GM12864 (cell line): ENCODE measurements at places on chromosomes 1 and 21.

DNA sequence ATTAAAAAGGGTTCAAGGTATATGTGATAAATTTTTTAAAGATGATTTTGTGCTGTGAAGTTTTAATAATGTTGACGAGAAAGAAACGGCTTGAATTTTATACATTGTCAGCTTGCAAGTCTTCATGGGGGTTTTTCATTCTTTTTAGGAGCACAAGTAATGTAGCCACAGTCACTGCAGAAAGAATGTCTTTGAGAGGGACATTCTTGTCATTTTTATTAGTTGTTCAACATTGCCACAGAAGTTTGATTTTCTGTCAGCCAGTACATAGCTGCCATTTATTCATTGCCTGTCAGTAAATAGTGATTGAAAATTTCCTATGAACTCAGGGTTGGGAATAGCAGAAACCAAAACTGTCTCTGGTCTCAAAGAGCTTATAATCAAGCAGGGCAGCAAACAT, 156.3 kb downstream of the DHRS3 start:
- no peak for DNase-seq

GRCh38 chr1:28516518-28516956, 10.7 kb downstream of the RCC1 start:
- DNase-seq = no peak

- no peak for DNase-seq
Measured at GRCh38 chr21:42554251-42554961, 40.8 kb downstream of the SLC37A1 start.

DNA sequence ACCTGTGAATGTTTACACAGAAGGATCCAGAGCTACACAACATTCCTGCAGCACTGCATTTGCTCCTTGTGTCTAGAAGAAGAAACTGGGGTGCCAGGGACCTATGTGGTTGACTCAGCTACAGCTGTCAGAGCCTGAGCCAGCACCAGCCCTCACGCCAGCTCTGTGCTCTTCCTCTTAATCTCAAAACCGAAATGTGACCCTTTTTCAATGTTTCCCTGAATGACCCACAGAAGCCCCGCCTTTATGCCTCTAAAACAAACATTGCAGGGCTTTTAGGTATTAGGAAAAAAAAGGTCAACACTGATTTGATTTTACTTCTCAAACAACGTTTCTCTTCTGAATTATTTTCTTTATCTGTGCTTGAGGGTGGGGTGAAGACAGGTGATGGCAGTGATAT, 260.5 kb downstream of the DYRK1A start:
- no peak for DNase-seq

DNA sequence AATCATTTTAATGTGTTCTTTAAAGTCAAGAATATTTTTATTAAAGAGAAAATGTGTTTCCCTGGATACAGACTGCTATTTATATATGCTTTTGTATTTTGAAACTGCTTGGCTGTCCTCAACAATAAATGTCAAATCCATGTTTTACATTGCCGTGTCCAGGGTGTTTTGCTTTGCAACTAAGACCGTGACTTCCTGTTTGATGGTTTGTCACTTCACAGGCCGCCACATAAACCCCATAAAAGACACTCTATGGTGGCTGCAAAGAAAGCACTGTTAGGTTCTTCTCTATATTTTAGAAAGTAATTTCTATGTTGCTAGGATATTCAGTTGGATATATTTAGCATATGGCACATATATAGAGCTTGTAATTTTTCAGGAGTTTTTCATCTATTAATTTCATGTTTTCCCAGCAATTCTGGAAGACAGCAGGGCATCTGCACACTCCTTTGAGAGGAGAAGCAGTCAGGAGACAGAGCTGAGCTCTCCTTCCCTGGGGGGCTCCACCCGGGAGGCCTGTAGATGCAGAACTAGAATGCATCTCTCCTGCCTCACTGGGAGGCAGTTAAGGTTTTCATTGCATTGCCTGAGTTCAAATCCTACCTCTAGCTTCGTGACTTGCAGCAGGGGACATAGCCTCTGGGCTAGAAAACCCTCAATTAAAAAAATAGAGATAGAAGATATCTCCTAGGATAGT, 33.1 kb downstream of the PRDM2 start:
- DNase-seq = no peak

GRCh38 chr1:192159781-192160180, 1.5 kb downstream of the RGS18 start:
- DNase-seq = no peak

DNA sequence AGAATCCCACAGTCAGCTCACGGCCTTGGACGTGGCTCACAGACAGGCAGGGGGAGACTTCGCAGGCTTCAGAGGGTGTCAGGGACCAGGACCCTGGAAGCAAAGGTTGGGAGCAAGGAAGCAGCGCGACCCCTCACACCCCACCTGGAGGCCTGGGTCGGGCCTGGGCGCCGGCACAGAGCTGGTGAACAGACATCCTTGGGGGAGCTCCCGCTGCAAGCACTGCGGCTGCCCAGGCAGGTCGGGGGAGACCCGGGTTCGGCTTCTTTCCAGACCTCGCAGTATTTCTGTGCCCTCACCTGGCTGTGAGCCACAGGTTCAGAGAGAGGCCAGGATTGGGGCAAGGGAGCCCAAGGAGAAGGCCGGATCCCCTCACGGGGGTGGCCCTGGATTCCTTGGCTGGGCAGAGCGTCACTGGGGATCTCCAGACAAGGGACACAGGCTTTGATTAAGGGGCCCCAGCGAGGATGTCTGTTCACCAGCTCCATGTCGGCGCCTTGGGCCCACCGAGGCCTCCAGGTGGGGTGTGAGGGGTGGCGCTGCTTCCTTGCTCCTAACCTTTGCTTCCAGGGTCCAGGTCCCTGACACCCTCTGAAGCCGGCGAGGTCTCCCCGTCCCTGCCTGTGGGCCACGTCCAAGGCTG, 37.9 kb upstream of the TSPEAR start:
- no peak for DNase-seq

DNA sequence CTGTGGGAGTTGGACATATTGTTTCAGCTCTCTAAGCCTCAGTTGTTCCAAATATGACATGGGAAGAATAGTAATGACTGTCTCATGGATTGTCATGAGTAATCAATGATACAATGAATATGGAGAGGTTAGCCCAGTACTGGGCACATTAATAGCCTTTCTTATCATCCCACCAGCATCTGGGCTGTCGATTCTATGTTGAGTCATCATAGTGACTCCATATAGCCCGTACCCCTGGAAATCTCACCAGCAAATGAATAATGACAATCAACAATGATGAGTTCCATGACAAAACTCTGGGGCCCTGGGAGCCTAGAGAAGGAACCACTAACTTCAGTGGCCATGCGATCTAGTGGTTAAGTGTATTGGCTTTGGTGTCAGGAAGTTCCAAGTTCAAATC, 39.7 kb upstream of the GJB5 start:
- no peak for DNase-seq

GRCh38 chr1:222886878-222887351, 72.1 kb downstream of the DISP1 start:
- DNase-seq = no peak

DNA sequence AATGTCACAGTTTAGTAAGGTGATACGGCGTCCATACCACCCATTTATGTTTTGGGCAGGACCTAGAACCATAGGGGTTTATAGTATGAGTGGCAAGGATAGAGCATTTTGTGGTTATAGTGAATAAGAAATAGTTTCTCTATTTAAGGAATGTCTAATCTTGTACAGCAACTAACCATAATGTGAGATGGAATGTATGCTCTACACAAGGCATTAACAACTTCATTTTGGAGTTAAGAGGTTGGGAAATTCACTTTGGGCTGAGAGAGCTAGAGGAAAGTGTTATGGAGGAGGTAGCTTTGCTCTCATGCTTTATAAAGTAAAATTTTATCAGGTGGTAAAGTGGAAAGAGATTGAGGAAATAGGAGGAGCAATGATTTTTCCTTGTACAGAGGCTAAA, 3.0 kb upstream of the MCL1 start:
- DNase-seq = no peak

DNA sequence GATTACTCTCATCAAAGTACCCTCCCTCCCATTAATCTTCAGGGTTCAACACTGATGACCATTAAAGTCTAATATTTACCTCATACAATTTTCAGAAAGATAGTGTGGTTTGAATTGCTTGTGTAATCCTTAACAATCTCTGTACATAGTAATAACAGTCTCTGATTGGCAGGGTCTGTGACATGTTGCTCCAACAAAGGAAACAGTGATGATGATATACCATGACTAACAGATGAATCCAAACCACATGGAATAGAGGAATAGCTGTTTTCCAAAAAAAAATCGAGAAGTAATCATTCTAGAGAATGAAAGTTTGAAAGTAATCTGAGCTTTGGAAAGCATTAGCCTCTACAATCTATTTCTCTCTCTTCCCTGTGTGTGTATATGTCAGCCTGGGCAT, 610.1 kb upstream of the NEGR1 start:
- DNase-seq = no peak

DNA sequence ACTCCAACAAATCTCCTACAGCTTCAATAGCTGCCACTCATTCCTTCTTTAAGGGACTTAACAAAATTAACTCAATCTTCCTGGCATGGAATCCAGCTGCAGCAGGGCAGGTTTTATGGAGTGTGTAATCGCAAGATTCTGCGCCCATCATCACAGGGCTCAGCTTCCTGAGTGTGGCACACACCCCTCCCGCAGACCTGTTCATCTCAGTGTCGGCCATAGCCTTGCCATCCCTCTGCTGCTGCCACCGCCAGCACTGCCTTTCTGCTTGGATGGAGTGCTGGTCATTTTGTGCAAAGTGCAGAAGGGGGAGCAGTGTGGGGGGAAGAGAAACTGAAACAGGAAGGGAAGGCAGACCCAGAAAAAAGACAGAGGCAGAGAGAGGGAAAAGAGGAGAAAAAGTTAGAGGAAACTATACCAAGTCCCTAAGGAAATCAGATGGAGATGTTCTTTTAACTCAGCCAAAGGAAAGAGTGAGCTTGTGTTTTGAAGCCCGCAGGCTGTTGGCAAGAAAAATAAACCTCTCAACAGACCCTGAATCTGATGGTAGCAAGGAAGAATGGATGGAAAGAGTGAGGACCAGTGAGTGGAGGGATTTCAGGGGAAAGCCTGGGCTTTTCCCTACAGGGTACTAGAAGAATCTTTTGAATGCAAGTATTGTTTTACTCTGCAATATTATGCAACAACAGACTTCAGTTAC, 324.2 kb downstream of the SEC16B start:
- DNase-seq = no peak

DNA sequence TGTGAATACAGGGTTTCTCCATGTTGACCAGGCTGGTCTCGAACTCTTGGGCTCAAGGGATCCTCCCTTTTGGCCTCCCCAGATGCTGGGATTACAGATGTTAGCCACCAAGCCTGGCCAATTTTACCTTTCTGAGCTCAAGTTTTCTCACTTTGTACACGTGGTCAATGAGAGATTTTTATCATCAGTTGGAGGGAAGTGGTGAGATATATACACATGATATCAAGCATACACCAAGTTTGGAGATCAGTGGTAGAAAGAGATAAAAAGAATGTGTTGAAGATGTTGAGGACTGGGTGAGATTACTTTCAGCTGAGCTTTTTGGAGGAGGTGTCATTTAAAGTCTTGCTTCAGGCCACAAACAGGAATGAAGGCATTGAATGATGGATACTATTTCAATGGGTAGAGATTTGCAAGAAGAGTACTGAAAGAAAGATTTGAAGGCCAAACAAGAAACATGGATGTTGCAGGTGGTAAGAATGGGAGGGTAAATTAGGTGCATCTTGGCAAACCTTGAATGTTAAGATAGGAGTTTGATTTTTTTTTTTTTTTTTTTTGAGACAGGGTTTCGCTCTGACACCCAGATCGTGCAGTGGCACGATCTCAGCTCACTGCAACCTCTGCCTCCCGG, 3.0 kb upstream of the SESN2 start:
- DNase-seq = no peak

- DNase-seq = no peak
Measured at GRCh38 chr1:110727246-110727645, 52.5 kb upstream of the KCNA3 start.

- DNase-seq = no peak
Measured at GRCh38 chr1:160550572-160551034, 27.5 kb upstream of the SLAMF6 start.

DNA sequence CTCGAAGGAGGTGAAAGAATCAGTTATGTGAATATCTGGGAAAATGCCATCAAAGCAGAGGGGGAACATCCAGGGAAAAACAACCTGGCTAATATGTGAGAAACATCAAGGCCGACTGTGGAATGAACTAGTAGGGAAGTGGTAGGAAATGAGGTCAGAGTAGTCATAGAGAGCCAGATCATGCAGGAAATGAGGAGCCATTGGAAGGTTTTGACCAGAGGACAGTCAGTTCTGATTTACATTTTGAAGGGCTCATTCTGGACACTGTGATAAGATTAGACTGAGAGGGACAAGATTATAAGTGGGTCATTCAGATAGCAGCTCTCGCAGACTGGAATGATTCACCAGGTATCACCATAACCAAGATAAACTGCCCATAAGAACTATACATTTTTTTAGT, 63.7 kb downstream of the SYT14 start:
- DNase-seq = no peak

DNA sequence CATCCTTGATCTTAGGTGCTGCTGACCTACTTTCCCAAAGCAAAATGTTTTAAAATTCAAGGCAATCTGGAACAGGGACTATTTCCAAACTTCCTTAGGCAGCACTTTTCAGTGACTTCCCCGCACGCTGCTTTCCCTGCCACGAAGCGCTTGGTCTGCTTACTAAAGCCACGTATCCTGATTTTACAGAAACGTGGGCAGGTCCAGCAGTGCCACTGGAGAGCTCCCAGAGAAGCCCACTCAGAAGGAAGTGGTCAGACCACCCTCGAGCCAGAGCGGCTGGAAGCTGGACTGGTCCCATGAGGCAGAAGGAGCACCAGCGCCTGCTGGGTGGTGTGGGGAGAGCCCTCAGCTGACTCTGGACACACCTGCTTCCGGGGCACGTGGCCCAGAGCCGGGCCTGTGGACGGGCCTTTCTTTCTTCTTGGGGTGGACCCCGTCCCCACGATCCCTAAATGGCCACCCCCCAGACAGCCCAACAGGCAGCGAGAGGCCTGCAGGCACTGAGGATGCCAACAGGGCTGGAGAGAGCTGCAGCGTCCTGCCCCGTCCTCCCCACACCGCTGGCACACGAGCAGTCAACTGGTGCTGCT, 23.2 kb downstream of the PTTG1IP start:
- DNase-seq = no peak

DNA sequence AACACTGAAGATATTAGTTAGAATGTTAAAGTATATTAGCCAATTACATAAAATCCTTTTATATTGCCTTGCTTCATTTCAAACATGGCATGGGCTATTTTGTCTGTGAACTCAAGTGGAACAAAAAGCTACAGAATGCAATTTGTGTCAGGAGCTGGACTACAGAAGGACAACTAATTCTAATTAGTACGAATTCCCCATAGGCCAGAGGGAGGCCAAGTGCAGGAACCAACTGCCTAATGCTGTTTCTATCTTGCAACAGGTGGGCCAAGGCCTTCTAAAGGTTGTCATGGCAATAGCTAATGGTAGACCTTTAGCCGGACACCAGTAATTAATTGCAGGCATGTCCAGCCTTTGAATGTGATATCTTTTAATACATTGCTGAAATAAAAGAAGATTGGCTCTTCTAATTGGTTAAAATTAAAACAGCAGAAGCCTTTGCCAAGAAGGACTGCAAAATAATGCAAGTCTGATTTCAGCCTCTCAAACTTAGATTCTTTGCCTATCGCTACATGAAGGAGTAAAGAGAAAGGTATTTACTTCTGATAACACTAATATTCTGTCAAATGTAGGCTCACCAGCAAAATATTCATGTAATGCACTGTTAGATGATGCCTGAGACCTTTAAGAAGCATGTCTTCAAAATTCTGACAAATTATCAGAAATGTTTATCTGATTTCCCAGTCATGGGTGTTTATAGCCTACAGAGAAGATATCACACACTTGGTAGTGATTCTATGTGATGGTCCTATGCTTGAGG, 232.1 kb downstream of the LMO4 start:
- no peak for DNase-seq

- no peak for DNase-seq
Measured at GRCh38 chr1:98172022-98172421, 251.2 kb upstream of the DPYD start.
